Dorsolateral prefrontal cortex (tissue), 122 donors: ENCODE measurements at places on chromosomes 1 and 21.

DNA sequence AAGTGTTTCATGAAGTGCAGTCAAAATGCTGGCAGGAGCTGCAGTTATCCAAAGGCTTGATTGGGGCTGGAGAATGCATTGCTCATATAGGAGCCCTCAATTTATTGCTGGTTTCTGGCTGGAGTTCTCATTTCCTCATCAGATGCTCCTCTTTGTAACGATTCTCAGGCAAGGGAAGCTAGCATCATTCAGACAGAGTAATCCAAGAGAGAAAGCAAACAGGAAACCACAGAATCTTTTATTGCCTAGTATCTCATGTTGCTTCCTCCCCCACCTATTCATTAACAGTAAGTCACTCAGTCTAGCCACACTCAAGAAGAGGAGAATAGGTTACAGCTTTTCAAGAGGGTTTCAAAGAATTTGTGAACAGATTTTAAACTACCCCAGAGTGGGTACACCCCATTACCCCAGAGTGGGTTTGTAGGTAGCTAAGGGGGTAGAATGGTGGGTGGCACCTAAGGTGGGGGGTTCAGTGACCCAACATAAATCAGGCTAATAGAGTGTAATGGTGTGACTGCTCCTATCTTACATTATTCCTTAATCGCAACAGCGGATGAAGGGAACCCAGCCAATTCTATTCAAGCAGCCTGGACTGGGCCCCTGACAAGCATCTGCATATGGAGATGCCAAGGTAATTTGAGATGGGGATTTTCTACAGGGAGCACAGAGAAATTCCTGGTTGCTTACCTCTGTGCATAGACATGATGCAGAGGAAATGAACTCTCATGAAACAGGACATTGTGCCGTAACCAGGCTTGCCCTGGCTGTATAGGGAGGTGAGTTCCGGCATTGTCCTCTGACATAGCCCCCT lies 67.1 kb downstream of the KCNJ15 start:
- no peak for DNase-seq

DNA sequence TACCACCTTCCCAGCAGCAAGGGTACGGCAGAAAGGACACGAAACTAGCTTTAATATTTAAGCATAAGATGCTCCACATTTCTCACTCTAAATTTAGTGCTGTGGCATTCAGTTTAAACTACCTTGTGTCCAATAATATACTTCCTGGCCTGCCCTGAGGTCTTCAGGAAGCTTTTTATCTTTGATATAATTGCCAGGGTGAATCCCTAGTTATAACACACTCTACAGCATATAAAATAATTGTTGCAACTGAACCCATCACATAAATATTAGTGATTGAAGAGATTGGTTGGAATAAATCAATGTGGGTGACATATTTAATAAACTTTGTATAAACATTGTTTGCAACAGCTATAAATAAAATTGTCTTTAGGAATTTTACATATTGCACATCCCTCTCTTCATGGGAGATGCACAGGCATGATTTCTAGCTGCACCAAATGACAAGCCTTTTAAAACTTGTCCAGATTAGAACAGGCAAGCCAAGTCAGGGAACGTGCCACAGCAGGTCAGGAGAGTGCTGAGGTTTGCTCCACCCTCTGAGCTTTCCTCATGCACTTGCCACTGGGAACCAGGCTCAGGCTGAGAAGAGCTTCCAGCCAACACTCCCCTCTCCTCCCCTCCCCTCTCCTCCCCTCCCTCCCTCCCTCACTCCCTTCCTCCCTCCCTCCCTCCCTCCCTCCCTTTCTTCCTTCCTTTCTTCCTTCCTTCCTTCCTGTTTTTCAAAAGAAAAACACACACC lies 623.2 kb upstream of the PKN2 start:
- no peak for DNase-seq

DNA sequence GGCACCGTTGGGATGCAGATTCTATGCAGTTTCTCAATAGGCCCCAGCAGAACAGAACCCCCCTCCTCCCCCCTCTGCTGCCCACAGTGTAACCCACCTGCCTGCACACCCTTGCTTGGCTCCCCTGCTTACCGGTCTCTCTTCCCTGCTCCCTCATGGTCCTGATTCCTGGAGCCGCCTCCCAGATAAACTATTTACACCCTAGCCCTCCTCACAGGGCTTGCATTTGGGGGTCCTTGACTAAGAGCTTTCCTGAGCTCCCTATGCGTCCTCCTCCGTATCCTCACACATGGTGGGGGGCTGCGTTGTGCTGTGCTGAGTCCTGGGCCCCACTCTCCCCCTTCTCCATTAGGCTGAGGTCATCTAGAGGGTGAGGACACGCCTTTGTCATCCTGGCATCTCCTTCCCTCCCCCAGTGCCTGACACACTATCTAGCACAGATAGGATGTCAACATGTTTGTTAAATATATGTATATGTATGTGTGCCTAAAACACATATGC lies 121.9 kb downstream of the GRIK3 start:
- DNase-seq: no peak

GRCh38 chr1:223496883-223497282 lies 103.7 kb downstream of the CCDC185 start:
- no peak for DNase-seq

GRCh38 chr1:67429011-67429527 lies 1.1 kb downstream of the SERBP1 start:
- no peak for DNase-seq

GRCh38 chr1:231039161-231040018 lies 664 bp downstream of the FAM89A start:
- DNase-seq: no peak

DNA sequence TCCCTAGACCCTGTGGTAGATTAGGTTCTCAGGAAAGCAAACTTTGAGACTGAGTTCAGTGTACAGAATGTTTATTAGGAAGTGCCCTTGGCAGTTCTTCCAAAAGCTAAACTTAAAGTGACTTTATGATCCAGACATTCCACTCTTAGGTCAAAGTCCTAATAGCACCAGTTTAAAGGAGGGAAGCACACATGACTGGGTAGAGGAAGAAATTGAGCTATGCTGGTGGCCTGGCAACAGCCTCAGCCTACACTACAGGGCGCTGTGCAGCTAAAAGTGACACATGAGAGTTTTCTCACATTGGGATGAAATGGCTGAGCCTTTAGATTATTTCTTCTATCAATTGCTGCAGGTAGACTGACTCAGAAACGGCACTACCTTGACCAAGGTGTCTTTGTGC lies 280.4 kb downstream of the BRINP2 start:
- no peak for DNase-seq

GRCh38 chr21:27476696-27477095 lies 509.8 kb upstream of the ADAMTS5 start:
- DNase-seq: no peak

- DNase-seq: no peak
Measured at GRCh38 chr21:36092681-36093080, 22.9 kb downstream of the CBR1 start.

GRCh38 chr1:43531906-43532584 lies 1.4 kb downstream of the PTPRF start:
- no peak for DNase-seq

- no peak for DNase-seq
Measured at GRCh38 chr21:23394458-23394857, 2212.8 kb downstream of the MRPL39 start.

DNA sequence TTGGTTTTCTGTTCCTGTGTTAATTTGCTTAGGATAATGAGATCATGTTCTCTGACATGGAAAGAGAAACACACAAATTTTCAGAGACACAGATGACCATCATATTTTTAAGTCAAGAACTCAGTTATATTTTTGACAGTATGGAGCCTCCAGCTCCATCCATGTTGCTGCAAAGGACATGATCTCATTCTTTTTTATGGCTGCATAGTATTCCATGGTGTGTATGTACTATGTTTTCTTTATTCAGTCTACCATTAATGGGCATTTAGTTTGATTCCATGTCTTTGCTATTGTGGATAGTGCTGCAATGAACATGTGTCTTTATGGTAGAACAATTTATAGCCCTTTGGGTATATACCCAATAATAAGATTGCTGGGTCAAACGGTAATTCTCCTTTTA lies 47.0 kb downstream of the DDR2 start:
- no peak for DNase-seq

DNA sequence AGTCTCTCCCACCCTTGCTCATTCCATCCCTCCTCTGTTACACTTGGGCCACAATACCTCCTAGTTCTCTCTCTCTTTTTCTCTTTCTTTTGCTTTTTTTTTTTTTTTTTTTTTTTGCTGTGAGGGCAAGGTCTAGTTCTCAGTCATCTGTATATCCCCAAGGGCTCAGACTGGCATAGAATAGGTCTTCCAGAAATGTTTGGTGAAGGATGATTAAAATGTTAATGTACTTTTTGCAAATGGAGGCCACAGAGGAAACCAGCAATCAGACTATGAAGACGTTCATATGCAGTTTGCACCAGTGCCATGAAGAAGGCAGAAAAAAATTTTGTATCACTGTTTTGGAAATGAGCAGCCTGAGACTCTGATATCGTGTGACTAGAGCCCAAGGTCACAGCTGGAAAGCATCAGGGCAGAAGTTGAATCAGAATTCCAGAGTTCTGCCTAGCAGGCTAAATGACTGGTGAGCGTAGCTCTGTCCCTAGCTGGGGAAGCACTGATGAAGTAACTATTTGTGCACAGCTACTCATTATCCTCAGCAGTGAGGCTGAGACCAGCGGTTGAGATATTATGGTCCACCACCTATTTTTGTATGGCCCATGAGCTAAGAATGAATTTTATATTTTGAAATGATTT lies 186.5 kb downstream of the TGFBR3 start:
- no peak for DNase-seq

DNA sequence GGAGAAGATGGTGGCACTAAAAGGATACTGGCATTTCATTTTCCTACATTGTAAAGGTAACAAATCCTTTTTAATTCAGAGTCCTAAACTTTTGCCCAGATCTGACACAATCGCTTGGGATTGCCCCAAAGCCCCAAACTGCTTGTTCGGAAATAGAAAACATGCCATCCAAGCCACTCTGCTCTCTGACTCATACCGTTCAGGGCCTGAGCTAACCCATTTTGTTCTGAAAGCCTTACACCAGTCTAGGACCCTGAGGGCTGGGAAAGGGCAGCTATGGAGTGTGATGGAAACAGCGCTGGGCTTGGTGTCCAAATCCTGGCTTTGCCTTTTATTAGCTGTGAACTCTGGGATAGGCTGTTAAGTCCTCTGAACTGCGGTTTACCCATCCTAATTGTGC lies 159.4 kb upstream of the UBE2U start:
- no peak for DNase-seq

- no peak for DNase-seq
Measured at GRCh38 chr1:119141020-119141424, 569 bp upstream of the WARS2 start.

- DNase-seq: no peak
Measured at GRCh38 chr1:190699165-190699564, 221.5 kb upstream of the BRINP3 start.

DNA sequence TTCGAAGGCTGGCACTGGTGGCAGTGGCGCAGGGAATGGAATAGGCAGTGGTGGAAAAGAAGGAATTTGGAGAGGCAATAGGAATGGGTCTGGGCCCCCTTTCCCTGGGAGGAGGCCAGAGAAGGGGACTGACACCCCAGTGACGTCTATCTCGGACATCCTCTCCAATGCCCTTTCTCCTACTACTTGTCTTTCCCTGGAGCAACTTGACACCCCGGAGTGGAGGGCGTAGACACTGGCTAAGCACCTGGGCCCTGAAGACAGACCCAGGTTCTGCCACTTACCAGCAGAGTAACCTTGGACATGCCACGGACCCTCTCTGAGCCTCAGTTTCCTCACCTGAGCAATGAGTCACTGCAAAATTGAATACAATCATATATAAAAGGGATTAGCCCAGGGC lies 86.8 kb downstream of the CAMK2N1 start:
- DNase-seq: no peak

DNA sequence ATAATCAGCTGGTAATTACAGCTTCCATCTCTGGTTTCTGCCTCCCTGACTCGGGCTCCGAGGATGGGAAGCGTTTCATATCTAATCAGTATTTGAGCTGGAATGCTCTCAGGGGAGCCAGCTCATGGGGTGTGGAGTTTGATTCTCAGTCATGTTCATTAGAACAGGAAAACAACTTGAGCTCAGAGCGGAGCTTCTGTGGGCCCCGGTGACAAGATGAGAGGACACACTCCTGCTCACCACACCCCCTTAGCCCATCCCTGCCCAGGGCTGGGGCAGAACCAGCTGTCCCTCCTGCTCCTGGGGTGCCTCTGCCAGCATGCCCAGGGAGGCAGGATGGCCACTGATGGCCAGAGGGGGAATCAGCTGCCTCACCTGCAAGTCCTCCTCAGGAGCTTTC lies 726.0 kb downstream of the PTPRU start:
- DNase-seq: no peak

GRCh38 chr1:25019337-25020172 lies 89.5 kb upstream of the RUNX3 start:
- no peak for DNase-seq

DNA sequence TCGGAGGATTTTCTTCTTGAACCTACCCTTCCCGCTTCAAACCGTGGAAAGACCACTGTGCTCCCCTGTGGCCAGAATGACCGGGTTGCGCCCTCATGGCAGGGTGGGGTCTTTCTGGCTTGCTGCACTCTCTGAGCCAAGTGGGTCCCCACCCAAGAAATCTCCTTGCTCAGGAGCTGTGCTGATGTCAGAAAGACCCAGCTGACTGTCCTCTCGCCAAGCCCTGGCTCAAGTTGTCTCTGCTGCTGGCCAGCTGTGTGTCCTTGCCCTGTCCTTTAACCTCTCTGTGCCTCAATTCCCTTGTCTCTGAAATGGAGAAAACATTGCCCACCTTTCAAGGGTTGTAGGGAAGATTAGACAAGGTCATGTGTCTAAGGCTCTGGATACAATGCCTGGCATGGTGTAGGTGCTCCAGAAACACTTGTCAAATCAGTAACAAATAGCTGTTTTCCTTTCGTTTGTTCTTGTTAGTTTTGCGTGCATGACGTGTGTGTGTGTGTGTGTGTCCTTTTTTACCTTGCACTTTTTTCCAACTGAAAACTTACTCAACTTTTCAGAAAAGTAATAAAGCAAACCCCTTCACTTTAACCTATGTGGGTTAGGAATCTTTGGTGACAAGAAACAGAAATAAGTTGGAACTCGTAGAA lies 41.1 kb upstream of the RPL11 start:
- no peak for DNase-seq

DNA sequence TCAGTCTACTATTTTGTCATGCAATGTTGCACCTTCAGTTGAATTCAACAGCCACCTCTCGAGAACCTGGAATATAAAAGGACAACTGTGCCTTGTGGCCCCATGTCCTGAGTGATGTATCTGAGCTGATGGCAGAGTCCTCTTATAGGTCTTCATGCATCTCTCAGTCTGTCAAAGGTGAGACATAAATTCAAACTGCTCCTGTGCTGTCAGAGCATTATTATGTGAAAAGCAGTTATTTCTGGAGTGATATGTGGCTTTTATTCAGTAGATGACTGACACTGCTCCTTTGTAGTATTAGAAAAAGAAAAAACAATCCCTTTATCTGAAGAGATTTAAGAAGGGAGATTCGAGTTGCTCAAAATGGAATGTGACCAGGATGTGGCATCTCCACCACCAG lies 8.4 kb downstream of the S100A10 start:
- no peak for DNase-seq
